GM13977 (cell line): ENCODE measurements at places on chromosomes 2 and 18.

- no peak for DNase-seq
These were observed 594.9 kb upstream of the ID2 start for GRCh38 chr2:8086796-8087479.

DNA sequence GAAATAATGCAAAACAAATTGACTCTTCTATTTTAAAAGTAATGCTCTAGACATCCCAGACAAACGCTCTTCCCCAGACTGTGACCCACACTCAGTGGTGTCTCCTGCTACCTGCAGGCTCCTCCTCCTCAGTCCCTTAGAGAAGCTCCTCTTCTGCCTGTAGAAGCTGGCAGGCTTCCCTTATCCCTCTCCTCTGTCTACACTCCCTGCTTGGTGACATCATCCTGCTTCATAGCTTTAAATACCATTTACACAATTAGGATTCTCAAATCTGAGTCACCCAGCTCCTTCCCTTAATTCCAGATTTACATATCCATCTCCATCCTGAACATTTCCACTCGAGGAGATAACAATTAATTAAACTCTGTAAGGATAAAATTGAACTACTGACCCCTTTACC is 167.9 kb downstream of the FBXO15 start:
- DNase-seq, result no peak

DNA sequence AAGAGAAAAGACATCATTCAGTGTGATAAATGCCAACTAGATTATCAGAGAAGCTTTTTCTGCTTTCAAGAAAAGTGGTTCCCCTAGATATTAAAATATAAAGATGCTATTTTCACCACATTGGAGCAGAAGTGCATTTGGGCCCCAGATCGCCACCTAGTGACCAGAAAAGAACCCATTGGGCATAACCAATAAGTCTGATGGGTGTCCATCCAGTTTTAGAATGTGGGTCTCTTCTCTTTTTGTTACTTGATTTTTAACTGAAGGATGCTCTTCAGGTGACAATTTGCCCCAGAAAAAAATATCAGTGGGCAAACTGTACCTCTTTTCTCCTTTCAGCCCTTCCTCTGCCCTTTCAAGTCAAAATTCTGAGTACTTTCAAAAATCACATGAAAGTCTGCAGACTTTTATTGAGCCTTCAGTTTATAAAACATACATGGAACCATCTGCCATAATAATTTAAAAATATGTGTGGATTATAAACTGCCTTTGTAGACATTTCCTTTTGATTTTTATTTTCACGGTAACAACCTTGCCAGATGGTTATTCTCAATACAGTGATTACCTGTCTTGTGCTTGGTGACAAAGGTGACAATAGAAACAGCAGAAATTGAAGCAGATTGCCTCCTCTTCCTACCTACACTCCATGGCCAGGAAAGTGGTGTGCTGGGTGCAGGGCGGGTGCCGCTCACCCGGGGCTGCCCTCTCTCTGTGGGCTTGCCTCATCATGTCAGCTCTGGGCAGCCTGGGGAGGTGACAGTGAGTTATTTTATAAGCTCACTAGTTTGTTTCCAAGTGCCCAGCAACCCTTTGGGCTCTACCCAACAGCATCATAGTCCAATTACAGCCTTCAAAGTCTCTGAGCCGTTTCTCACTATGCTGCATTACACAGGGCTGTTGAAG is 124.5 kb downstream of the DCDC2C start:
- DNase-seq, result peak; percentile 47

GRCh38 chr2:210912779-210913178 is 356.4 kb downstream of the CPS1 start:
- DNase-seq, result no peak

DNA sequence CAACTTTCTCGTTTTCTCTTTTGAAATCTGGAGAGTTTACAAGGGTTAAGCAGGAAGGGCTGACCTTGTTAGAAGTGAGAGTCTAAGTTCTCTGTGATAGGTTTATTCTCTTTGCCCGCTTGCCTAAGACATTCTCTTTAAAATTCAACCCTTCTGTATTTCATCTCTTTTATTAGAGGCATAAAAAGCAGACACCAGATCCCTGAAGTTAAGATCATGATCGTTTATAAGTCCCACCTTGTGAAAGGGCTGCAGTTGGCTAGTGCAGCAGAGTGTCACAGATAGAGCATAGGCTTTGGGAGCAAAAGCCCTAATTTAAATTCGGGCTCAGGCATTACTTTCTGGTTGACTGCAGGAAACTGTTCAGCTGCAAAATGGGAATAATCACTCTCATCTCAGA is 181.2 kb downstream of the EPHA4 start:
- no peak for DNase-seq

DNA sequence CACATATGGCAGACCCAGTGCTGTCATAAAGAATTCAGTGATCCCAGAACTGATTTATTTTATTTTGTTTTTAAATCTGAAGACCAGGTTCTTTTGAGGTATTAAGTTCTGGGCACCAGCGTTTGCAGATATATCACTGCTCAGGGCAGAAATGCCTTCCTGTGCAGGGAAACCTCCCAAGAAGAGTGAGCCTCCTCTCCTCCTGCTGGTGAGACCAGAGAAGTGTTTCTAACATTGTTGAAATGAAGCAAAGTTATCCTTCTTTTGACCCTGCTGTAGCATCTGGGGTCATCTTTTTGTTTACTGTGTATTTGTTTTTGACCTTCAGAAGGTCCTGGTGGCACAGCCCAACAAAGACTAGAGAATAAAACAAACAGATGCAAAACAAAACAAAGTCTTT is 94.0 kb downstream of the AQP4 start:
- DNase-seq, result peak; percentile 14

- DNase-seq, result no peak
These were observed 11.9 kb downstream of the PIK3C3 start for GRCh38 chr18:41966943-41967342.

DNA sequence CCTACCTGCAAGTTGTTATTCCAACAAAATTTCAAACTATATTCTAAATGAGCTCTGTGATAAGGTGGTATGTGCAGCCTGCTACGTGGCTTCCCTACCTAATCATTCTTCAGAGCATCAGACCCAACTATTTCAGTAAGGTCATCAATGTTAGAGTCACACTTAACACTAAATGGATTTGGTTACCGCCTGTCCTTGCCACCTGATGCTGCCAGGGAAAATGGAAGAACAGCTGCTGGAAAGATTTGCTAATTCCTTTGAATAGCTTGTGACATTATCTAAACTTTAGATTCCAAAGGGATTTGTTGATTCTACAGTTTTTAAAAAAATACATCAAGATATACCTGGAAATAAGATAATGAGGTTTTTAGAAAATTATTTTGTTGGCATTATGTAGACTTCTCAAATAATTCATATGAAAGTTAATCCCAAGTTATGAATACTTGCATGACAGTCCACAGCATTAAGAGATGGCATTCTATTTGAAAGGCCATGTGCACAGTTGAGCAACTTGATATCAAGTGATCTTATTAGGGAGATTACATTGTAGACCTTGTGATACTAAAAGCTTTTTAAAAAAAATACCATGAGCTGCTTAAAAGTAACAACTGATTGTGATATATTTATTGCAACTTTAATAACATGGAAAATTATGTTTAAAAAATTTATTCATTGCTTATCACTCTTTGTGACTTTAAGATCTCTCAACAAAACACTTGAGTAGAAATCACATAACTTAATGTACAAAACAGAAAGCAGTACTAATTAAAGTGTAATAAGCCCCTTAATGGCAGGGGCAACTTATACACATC is 98.3 kb upstream of the UGP2 start:
- no peak for DNase-seq

DNA sequence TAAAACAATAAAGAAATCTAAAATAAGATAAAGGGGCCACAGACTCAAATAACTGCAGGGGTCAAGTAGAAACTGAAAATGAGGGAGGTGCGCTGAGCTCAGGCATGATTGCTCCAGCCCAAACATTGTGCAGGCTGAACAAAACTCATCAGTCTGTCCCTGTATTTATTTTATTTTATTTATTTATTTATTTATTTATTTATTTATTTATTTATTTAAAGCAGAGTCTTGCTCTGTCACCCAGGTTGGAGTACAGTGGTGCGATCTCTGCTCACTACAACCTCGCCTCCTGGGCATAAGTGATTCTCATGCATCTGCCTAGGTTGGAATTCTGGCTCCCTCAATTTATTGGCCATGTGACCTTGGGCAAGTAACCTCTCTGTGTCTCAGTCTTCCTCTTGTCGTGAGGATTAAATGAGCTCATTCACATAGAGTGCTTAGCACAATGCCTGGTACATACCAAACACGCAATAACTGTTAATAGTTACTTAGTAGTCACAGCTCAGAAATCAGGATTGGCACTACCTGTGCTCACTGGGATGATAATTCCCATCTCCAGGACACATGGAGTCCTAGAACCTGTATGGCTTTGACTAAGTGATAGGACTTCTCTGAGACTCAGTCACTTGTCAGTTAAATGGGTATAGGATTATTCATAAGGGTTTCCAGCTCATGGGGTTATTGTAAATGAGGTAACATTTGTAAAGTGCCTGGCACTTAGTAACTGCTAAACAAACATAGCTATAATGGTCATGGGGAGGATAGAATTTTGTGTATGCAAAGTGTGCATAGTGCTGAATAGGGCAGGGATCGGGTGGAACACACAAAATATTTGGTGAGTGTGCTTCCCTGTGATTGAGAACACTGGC is 6.0 kb downstream of the SPEG start:
- no peak for DNase-seq

DNA sequence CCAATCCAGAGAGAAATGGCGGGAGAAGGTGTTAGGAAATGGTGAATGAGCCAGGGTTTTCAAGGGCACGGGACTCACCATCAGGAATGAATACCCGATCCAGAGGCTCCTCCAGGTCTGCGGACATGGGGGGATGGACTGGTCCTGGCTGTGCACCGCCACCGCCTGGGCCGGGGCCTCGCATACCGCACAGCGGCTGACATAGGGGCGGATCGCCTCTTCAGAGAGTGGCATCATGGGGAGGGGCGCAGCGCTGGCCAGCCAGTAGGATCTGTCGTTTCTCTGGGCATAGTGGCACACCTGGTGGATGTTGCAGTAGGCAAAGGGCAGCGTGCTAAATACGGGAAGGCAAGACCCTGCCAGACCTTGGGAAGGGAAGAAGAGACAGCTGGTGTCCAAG is 156.1 kb downstream of the COL4A4 start:
- no peak for DNase-seq

DNA sequence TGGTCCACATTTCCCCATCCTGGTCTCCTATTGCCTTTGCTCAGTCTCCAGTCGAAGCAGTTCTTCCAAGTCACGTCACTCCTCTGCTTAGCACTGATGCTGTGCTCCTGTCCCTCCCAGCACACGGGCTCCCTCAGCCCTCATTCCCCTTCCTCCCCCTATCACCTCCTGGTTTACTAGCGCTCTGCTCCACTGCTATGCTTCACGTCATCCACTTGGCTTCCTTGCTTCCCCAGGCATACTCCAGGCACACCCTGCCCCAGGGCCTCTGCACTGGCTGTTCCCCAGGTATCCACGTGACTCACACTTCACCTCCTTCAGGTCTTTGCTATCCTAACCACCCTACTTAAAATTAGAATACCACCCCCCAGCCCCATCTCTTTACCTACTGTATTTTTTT is 269.3 kb downstream of the GLI2 start:
- DNase-seq, result no peak

- no peak for DNase-seq
These were observed 205.3 kb downstream of the ZFP36L2 start for GRCh38 chr2:43020990-43021669.

DNA sequence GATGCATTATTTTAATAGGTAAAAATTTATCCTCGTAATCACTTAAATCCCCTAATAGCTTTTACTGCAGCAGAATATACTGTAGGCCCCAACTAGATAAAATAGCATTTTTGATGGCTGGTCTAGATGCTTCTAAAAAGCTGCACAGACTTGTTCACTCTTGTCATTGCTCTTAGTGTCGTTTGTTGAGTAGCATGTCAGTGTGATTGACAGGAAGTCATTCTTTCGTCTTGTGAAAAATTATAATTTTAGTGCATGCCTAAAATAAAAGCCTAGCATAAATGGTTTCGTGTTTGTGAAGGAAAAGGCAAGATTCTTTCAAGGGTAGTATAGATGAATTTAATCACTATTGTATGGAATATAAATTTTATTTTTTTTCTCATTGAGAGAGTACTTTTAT is 275.0 kb downstream of the PTGR3 start:
- DNase-seq, result no peak

- DNase-seq, result peak; percentile 78
These were observed 620 bp upstream of the GALNT1 start for GRCh38 chr18:35580701-35581539.

DNA sequence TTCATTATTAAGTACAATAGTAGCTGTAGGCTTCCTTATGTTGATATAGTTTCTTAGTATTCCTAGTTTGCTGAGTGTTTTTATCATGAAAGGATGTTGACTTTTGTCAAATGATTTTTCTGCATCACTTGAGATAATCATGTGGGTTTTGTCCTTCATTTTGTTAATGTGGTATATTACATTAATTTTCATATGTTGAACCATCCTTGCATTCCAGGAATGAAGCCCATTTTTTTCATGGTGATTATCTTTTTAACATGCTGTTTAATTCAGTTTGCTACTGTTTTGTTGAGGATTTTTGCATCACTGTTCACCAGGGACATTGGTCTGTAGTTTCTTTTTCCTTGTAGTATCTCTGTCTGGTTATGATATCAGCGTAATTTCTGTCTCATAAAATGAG is 82.9 kb upstream of the CNGA3 start:
- no peak for DNase-seq

DNA sequence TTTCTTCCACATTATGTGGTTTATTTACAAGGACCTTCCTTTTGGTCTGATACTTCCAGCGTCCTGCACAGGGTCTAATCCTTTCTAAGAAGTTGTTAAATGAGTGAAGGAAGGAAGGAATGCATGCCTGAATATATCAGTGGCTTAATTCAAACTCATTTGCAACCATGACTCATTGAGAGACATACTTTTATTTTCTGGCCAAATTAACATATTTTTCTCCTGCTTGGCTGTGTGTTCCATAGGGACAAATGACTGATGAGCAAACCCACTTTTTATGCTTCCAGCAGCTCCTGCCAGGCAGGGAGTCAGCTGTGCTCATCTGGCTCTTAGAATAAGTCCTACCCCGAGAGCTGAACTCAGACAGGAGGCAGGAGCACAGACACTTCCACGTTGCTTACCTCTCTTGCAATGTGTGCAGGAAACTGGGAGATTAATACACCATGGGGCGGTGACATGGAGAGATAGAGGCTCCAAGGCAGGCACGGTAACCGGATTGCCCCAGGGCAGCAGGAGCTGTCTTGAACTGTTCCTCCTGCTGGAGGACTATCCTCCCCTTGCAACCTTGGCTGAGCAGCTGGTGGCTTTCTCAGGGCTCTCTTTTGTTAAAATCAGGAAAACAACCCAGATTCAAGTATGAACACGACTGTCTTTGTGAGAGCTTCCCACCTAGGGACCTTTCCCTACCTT is 667.5 kb upstream of the HS6ST1 start:
- DNase-seq, result no peak

- no peak for DNase-seq
These were observed 18.0 kb downstream of the C2orf74 start for GRCh38 chr2:61179701-61180639.

DNA sequence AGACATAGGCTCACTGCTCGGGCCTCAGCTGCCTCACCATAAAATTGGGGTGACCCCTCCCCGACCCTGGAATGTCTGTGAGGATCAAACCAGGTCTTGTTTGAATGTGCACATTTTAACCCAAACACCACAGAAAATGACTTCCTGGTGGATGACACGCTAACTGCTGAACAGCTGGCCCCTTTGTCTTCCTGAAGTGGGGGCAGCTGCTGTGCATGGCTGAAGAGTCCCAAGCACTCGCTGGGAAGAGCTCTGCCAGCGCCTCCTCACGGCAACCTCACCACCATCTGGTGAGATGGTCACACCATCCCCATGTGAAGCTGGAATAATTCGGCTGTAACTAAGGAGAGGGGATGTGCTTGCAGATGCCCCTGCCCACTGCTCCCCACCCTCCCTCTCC is 34.0 kb downstream of the AQP12A start:
- no peak for DNase-seq

GRCh38 chr2:39124746-39125057 is 3.9 kb upstream of the SOS1 start:
- no peak for DNase-seq
